ENCODE measurements at places on chromosomes 3 and 15. TPM values are rescaled to one million over a fixed set of nuclear protein-coding genes. Genes with fewer than 3 reads are reported as not detected.
A peak's percentile ranks its signal among the peaks of the same experiment; 100 is the strongest.

The GOLGA6B gene
- total RNA-seq, result not detected

The HCLS1 gene
- total RNA-seq, result 0.86 TPM

The TUSC7 gene
- not detected for total RNA-seq

The CLRN1 gene
- total RNA-seq, result 0.35 TPM

The GASK1A gene
- total RNA-seq, result 7.9 TPM

The PIK3CA gene
- 14.1 TPM for total RNA-seq

The CHRM5 gene
- not detected for total RNA-seq

The CKMT1A gene
- total RNA-seq, result 35.0 TPM

DNA sequence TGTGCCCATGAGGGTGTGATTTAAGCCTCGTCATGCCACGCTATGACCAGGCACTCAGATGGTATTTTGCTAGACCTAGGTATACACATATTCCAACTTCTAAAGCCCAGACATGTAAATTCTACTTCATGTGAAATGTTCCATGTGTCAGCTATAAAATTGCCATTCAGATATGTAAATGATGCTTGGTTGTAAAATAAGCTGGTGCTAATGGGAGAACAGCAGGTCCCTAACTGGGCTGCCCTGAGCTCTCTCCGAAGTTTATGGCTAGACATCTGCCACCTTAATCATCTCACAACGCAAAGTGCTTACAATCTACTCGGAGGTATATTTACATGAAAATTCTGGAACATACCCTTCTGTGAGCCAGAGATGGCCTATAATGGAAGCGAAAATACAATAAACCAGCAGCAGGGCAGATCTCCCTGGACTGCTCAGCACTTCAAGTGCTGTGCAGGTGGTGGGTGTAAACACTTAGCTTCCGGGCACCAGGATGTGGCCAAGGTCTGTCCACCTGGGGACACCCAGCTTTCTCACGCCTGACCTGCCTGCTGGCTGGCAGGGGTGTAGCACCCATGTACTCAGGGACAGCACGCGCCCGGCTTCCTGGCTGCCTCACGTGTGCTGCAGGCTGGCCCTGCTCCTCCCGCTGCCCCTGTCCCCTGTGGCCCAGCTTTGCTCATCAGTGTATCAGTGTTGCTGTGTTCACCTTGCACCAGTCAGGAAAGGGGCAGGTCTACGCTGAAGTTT, 82.0 kb downstream of the CHDH start:
- DNase-seq, result no peak

DNA sequence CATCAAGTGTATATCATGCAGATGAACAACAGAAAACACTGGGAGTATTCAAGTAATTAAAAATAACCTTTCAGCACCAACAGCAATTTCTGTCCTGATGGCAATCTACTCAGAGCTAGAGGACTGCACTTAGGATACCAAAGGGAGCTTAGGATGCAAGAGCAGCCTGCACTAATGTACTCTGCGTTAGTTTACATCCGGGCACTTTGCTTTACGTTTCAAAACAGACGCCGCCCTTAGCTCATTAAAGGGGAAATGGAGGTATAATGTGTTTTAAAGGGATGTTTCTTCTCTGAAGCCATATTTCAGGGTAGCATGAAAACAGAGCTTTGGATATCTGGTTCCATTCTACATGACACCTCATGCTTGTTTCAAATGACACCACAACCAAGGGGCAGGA, 14.0 kb upstream of the B3GNT5 start:
- no peak for DNase-seq

DNA sequence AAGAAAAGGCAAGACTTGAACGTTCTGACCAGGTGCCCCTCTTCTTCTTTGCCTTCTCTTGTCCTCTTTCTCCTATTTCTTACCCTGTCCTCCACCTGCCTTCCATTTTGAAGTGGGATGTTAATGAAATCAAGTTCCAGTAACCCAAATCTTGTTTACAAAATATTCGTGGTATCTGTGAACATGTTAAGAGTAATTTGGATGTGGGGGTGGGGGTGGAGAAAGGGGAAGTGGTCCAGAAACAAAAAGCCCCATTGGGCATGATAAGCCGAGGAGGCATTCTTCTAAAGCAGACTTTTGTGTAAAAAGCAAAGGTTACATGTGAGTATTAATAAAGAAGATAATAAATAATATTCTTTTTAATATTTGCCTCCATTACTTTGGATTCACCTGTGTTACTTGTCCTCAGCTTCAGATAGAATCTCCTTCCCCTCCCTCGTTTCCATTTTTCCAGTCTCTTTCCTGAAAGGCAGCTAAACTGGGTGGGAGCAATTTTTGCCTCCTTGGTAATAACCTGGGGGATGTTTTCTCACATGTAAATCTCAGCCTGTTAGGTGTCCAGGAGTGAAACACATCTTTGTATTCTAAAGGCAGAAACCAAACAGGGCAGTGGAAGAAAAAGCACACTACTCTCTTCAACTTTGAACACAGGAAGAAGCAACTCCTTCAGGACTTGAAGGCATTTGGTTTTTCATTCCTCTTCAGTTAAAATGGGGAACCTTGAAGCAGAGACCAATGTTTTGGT, 3.2 kb downstream of the CHST2 start:
- DNase-seq, result no peak

DNA sequence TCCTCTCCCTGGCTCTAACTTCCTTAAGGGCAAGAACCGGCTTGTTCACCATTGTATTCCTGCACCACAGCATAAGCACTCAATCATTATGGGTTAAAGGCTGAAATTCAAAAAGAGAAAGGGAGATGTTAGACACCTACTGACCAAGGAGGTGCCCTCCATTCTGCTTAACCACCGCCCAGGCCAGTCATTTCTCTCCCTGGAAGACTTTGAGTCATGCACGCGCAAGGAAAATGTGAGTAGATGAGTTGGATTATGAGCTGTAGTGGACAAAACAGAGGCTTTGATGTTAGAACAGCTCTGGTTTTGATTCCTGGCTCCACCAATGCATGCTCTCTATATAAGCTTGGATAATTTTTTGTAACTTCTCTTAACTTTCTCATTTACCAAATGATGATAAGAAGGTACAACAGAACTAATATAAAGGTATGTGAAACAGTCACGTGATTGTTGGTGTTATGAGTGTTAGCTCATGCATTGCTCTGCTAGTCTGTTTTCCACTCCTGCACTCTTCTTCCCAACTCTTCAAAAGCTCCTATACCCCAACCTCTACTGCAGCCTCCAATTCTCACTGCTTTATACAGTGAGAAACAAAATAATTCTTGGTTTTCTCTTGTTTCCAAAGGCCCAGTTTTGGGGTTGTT, 148.4 kb upstream of the ATP11B start:
- DNase-seq, result no peak

DNA sequence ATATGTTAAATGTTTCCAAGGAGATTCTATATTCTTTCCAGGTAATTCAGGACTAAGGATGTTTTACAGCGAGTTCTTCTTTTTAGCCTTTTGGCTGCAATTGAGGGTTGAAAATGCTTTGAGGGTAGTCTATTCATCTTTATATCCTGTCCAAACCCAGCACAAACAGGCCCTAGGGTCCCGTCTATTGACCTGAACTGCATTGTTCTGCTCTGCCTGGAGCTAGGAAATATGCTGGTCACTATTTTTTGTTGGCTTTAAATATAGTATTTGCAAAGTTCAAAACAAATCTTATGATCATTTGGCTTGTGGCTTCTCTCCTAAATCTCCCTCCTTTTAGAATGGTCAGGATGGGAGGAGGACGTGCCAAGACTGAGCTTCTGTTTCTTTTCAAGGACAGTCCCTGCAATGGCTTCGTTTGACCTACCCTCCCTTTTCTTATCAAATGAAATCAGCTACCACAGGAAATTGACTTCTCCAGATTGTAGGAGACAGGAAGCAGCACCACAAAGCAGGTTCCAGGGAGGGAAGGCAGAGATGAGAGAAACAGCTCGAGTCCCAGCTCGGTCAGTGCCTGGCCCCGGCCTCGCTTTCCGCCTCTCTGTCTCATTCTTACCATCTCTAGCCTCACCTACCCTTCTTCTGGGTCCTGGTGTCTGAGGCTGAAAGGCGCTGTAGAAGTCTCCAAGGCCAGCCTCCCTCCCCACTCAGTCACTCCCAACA, 27.6 kb upstream of the NRROS start:
- no peak for DNase-seq

- DNase-seq, result no peak
Measured at GRCh38 chr3:59245300-59245858, 195.6 kb upstream of the CFAP20DC start.

DNA sequence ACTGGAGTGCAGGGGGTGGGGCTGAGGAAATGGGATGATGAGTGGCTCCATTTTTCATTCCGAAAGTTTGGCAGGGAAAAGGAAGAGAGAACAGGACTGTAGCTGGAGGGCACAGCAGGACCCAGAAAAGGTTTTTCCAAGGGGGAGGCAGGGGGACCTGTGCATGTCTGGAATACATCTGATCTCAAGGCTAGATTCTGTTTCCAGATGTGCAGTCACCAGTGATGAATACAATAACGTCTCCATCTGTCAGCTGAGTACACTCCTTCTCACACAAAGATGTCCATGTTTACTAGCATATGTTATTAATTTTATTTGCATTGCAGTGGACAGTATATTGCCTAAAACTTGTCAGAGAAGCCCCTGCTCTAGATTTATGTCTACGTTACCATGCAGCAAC, 39.9 kb upstream of the PRTG start:
- no peak for DNase-seq

- no peak for DNase-seq
Measured at GRCh38 chr3:190996181-190996775, 133.8 kb upstream of the GMNC start.

DNA sequence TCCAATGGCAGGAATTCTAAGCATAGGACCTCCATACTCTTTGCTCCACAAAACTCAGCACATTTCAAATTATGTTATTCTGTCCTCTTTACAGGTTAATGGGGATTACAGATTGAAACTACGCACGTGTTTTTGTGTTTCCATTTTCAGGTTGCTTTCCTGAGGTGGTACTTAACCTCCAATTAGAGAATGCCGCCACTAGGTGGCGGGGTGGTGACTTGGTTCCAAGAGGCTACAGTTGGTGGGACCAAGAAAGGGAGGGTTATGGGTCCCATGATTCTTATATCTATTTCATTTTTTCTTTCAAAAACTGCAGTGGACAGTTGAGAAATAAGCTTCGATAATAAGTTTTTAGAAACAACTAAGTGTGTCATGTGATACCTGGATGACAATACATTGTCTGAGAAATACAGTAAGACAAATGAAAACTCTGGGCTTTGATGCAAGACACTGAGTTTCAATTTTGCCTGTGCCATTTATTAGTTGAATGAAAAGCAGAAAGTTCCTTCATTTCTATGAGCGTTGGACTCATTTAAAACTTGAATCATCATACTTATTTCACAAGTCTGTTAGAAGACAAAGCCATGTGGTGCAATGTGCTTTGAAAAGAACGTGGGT, 539.0 kb downstream of the FGF12 start:
- peak; percentile 81 for DNase-seq
